Tibial artery (tissue), 4 donors: ENCODE measurements at places on chromosomes 12 and 14.

DNA sequence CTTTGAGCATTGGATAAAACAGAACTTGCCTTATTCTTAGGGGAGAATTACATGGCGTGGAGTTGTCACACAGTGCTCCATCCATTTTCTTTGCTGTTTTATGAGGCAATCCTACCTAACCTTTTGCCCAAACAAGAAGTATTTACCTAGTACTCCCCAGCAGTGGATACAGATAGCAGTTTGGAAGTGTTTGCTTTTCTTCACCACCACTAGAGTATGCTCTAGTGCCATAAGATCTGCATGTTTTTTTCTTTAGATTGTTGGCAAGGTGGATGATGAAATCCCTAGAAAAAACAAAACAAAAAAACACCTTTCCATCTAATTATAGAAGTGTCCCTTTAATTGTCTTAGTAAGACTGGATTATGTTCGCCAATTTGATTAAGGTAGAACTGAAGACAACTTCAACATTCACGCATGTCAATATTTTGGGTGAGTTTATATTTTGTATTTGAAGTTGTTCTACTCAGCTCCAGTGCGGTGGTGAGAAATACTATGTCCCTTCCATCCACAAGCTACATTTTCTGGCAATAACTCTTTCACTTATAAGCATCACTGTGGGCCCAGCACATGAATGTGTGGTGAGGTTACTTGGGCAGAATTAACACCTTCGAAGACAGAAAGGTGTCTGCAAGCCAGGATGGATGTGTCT is 23.6 kb upstream of the TMEM260 start:
- no peak for DNase-seq

DNA sequence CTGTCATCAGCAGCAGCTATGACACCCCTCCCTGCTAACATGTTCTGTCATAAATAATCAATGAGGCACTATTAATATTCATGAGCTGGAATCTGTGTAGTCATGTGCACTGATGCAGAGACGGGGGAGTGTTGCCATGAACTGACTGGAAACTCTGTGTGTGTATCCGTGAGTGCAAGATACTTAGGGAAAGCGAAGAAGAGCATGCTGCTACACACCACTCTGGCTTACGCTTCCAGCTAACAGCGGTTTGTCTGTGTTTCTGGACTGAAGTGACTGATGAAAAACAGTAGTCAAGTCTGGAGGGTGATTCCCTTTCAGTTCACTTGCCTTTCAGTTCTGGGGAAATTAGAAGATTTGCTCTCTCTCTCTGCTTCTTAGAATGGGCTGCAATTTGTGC is 249.4 kb downstream of the PDZRN4 start:
- no peak for DNase-seq

DNA sequence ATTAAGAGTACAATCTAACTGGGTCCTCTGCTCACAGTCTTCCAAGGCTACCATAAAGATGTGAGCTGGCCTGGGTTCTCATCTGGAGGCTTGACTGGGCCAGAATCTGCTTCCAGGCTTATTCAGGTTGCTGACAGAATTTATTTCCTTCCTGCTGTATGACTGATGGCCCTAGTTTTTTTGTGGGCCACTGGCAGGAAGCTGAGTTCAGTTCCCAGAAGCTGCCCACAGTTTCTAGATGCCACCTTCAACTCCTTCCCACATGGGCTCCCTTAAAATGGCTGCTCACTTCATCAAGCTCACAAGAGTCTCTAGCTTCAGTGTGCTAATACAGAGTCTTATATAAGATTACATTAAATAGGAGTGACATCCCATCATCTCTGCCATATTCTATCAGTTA is 121.7 kb upstream of the CAND1 start:
- DNase-seq, result no peak

- no peak for DNase-seq
These were observed 338.6 kb downstream of the CEP128 start for GRCh38 chr14:80602946-80603345.

- no peak for DNase-seq
These were observed 35.3 kb upstream of the PAPOLA start for GRCh38 chr14:96466918-96467317.

DNA sequence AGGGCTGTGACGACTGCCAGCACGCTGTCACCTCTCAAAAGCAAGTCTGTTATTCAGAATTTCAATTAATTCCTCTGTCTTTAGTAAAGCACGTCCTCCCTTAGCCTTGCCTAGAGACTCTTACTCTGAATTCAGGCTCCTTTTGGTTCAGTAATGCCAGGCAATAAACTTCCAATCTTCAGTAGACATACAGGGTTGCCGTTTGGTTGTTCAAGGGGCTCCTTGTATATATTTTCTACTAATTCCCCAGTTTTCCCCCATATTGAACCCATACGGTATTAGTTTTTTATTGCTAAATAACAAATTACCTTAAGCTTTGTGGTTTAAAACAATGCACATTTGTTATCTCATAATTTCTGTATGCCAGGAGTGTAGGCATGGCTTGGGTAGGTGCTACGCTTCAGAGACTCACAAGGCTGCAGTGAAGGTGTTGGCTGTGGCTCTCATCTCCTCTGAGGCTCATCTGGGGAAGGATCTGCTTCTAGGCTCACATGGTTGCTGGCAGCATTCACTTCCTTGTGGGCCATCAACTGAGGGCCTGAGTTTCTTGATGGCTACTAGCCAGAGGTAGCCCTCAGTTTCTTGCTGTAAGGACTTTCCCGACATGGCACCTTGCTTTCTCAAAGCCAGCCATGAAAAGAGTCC is 7.3 kb upstream of the CLECL1 start:
- no peak for DNase-seq

GRCh38 chr14:103839579-103839978 is 7.8 kb downstream of the PPP1R13B start:
- no peak for DNase-seq

- no peak for DNase-seq
These were observed 77.0 kb downstream of the SEC23A start for GRCh38 chr14:39025810-39026627.

DNA sequence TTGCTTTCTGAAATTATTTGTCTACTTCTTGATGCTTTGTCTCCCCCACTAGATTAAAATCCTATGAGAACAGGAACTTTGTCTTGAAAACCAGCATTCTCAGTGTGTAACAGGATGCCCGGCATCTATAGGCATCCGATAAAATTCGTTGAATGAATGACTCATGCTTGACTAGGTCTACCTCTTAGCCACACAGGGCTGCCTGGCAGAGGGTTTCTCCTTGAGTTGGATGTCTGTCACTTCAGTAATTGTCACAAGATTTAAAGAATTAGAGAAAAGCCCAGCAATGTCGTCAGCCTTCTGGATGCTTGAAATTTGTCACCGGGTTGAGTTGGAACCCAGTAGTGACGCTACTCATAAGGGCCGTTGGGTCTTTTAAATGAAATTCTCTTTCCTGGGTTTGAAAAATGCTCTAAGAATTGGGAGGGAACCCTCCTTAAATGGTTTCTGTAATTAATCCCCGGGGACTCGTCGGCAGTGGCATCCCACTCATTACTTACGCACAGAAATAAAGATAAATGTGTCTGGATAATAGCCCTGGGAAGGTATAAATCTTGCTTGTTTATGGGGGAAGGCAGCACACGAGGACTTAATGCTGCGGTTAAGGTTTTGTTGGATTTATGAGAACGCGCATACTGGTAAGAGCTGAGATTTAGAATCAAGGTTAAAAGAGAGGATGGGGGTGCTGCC is 194.1 kb downstream of the AACS start:
- no peak for DNase-seq

DNA sequence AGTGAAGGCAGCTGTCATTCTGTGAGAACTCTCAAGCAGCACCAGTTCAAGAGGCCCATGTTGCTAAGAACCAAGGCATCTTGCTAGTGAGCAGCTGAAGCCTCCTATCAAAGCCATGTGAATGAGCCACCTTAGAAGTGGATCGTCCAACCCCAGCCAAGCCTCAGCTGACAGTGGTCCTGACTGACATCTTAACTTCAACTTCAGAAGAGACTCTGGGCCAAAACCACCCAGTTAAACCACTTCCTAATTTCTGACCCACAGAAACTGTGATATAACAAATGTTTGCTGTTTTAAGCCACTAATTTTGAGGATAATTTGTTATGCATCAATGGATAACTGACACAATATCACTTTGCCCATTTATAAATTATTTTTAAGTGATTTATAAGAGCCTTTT is 256.0 kb downstream of the RPAP3 start:
- DNase-seq, result no peak

DNA sequence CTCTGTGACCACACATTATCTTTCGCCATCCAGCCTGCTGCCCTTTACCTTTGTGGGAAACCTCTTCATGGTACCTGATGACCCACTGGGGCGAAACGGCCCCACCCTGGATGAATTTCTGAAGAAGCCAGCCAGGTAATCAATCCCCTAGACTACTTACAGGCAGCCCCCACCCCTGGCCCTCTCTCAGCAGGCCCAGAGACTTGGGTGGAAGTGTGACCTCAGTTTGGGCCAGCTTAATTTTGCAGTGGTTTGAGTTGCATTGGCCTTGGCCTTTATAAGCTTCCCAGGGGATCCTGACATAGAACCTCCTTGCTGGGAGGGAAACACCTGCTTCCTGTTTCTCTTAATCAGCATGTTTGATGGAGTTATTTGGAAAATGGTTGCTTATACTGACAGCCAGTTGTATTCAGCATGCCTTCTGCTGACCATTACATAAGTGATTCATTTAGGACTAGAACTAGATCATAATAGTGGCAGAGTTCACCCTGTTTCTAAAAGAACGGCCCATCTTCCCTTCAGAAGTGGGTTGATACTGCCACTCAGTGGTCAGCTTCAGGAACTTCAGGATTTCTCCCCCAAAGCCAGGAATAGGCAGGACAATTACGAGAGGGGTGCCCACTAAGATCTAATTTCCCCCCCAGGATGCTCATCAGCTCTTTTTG is 6.1 kb downstream of the SDR39U1 start:
- no peak for DNase-seq

GRCh38 chr14:67508956-67509355 is 20.4 kb upstream of the TMEM229B start:
- DNase-seq, result no peak

- DNase-seq, result peak; percentile 75
These were observed 990 bp upstream of the TPI1 start for GRCh38 chr12:6866163-6866919.

DNA sequence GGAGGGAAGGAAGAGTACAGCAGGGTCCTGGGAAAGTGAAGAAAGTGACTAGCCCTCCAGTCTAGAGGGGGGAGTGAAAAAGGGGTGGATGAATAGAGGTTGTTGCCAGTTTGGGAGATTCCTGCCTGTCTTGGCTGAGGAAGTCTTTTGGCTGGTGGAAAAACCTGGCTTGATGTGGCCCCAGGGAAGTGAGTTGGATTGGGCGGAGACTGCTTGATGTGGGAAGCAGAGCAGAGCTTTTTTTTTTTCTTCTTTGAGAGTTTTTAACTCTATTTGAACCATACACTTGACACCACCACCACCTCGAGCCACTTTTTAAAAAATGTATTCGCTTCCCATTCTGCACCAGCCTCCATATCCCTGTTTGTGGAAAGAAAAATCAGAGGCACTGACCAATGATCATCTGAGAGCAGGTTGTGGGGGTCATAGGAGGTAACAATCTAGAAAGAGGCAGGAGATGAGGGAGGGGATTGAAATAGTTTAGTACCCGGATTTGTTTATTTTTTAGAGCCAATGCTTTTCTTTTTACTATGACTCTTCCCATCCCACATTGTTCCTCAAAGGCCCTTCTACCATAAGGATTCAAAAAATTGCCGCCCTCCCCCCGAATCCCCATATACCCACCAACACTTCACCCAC is 690 bp upstream of the DTX3 start:
- DNase-seq, result peak; percentile 93

DNA sequence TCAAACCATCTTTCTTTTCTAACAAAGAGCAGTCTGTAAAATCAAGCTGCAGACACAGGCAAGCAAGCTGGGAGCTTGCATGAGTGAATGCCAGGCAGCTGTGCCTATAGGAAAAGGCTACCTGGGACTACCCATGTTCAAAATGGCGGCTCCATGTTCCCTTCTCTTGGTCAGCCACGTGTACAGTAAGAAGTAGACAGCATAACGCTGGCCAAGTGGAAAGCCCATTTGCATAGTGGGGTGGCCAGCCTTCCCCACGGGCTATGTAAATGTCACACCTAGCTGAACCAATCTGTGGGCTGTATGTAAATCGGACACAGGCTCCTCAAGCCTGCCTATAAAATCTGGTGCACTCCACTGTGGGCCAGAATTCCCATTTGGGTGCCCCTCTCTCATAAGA is 117.1 kb downstream of the SYT10 start:
- no peak for DNase-seq

DNA sequence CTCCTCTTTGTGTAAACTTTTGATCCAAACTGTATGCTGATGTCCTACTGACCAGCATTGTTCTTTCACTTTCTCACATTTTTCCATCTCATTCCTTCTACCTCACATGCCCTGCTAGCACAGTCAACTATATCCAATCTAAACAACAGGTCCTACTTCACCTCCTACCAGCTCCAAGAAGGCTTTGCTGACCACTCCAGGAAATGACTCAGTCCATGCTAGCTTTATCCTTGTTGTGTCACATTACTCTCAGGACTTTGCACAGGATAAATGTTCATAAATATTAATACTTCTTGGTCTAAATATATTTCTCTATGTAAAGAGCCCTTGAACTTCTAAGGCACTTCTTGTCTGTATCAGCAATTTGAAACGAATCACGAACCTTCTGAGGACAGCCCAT is 64.9 kb upstream of the PCED1B start:
- DNase-seq, result no peak

DNA sequence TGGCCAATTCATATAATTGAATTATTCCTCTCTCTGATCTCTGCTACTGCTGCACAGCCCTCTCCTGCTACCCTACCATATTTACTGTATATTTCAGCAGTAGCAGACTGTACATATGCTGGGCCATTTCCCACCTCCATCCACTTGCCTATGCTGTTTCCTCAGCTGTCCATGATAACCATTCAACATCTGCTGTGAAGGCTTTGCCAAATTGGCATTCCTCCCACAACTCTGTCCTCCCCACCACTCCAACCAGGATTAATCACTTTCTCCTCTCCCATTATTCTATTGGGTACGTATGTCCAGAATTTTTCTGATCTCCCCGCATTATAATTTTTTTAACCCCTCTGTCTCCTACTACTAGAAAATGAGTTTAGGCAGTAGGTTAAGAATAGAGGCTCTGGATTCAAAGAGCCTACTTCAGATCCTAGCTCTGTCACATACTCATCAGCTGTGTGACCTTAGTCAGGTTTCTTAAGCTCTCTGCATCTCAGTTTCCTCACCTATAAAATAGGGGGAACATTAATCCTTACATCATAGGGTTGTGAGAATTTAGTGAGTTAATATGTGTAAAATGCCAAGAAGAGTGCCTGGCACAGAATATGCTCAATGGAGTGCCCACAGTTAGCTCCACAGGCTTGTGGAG is 123.3 kb downstream of the KICS2 start:
- no peak for DNase-seq

DNA sequence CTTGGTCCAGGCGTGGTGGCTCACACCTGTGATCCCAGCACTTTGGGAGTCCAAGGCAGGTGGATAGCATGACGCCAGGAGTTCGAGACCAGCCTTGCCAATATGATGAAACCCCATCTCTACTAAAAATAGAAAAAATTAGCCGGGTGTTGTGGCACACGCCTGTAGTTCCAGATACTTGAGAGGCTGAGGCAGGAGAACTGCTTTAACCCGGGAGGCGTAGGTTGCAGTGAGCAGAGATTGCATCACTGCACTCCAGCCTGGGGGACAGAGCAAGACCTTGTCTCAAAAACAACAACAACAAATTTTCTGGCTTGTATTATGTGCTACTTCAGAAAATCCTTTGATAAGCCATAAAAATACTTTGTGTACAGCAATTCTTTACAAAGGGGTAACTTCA is 41.1 kb downstream of the LARP4 start:
- no peak for DNase-seq

- no peak for DNase-seq
These were observed 461.4 kb downstream of the NRXN3 start for GRCh38 chr14:78631551-78631950.
